ENCODE measurements at places on chromosomes 3 and 15. TPM values are rescaled to one million over a fixed set of nuclear protein-coding genes. Genes with fewer than 3 reads are reported as not detected.

KNG1 gene
- total RNA-seq: 0.53 TPM

C3orf85 gene
- total RNA-seq: not detected

TJP1 gene
- total RNA-seq: 120 TPM

SRGAP3 gene
- 7.9 TPM for total RNA-seq

GOLGA8K gene
- 0.34 TPM for total RNA-seq

GPR27 gene
- 5.4 TPM for total RNA-seq

GOLGA8S gene
- 0.86 TPM for total RNA-seq

FEZF2 gene
- not detected for total RNA-seq

SPINT1 gene
- 0.58 TPM for total RNA-seq

WDR53 gene
- 10.2 TPM for total RNA-seq

CAV3 gene
- 21.7 TPM for total RNA-seq

SLC49A4 gene
- 19.9 TPM for total RNA-seq

PLA1A gene
- total RNA-seq: 6.1 TPM

REC114 gene
- 3.4 TPM for total RNA-seq

AHSG gene
- total RNA-seq: 0.20 TPM

SCN5A gene
- total RNA-seq: 150 TPM

TIMP4 gene
- total RNA-seq: 19.6 TPM

B2M gene
- 1,580 TPM for total RNA-seq

CAMKV gene
- not detected for total RNA-seq

GPR176 gene
- total RNA-seq: 3.9 TPM

GOLGA6C gene
- total RNA-seq: not detected

CLDN11 gene
- total RNA-seq: 11.1 TPM

SCG5 gene
- not detected for total RNA-seq

ITIH1 gene
- not detected for total RNA-seq

ILDR1 gene
- total RNA-seq: not detected

HDAC11 gene
- total RNA-seq: 35.2 TPM

All from right cardiac atrium (tissue), 5 donors.